Motor neuron (in vitro differentiated cells): ENCODE measurements at places on chromosomes 1 and 21. TPM values are rescaled to one million over a fixed set of nuclear protein-coding genes. Genes with fewer than 3 reads are reported as not detected.
A peak's percentile ranks its signal among the peaks of the same experiment; 100 is the strongest.

DNA sequence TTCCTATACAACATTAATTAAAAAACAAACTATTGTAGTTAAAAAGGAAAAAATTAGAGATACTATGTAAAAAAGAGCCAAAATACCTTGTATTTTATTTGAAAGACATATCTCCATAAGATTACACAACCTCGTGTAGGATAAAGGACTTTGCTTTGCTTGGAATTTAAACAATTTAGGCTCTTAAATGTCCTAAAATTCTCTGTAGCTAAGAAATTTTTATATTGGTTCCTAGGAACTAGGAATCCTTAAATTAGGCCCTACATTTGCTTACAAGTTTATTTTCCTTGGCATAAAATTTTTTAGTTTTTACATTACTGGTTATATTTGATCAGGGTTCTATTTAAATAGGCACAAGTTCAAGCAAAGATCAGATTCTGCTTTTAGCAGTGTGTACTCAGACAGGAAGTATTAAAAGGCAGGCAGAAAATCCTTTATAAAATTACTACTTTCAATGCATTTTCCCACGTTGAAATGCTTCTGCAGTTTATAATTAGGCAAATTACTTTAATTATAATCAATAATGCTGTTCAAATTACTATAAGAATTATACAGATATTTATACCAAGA is 3.4 kb upstream of the ANGPTL3 start:
- ATAC-seq: no peak

DNA sequence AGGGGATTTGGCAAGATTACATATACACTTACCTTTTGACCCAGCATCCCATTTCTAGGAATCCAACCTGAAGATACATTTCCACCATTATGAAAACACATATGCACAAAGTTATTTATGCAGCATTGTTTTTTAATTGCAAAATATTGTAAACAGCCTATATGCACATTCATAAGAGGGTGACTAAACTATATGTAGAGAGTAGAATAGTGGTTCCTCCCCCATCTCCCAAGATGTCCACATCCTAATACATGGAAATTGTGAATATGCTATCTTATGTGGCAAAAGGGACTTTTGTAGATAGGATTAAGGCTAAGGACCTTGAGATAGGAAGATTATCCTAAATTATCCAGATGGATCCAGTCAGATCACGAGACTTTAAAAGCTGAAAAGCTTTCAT is 91.6 kb downstream of the CLEC20A start:
- no peak for ATAC-seq

DNA sequence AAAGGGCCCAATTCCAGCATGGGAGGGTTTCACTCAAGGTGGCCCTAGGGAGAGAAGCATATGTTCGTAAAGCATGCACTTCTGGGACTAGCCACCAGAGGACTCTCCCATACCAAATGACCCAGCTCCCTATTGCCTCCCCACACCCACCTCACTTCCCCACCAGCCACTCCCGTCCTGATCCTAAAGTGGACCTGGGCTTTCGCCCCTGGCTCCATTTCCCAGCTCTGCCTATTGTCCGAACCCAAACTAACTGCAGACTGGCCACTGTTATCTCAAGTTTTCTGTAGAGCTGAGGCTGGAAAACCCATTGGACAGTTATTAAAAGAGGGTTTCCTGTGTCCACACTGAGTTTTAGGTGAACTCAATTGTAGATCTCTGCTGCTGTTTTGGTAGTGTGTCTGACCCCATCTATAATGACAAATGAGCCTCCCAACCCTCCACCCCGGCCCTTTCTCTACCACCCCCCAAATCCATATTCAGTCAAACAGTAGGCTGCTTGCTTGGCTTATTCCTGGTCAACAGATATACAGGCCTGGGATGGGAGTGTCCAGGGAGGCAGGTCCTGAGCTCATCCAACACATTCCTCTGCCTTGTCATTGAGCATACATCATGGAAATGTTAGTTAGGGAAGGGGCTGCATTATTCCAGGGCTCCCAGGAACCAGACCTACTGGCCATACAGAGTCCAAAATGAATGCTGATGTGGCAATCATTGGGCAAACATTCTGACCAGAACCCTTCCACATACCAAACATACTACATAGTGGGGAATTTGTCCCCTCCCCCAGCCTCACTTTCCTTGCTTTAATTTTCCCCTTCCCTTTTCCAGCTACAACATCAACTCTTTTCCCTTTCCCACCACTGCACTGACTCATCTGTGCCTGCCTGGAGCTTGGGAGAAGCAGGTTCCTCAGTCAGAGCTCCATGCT is 59.2 kb downstream of the ABCA4 start:
- ATAC-seq: peak; percentile 96

Gene PRKAA2
- total RNA-seq: 11.1 and 12.4 TPM in 2 replicates

DNA sequence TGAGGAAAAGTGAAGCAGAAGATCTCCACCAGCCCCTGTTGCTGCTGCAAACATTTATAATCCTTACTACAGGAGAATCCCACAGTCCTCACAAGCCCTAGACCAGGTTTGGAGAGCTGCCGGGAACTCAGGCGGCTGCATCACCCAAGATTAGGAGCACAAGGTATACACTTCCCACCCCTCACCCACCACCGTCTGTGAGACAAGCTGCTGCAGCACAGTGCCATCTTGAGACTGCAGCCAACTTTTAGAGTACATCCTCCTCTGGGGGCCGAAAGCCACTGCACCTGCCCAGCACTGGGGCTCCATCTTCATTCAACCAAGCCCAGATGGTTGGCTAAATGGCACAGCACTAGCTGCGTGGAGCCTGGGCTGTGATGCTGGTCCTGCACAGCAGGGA is 13.8 kb downstream of the OLFML3 start:
- no peak for ATAC-seq

DNA sequence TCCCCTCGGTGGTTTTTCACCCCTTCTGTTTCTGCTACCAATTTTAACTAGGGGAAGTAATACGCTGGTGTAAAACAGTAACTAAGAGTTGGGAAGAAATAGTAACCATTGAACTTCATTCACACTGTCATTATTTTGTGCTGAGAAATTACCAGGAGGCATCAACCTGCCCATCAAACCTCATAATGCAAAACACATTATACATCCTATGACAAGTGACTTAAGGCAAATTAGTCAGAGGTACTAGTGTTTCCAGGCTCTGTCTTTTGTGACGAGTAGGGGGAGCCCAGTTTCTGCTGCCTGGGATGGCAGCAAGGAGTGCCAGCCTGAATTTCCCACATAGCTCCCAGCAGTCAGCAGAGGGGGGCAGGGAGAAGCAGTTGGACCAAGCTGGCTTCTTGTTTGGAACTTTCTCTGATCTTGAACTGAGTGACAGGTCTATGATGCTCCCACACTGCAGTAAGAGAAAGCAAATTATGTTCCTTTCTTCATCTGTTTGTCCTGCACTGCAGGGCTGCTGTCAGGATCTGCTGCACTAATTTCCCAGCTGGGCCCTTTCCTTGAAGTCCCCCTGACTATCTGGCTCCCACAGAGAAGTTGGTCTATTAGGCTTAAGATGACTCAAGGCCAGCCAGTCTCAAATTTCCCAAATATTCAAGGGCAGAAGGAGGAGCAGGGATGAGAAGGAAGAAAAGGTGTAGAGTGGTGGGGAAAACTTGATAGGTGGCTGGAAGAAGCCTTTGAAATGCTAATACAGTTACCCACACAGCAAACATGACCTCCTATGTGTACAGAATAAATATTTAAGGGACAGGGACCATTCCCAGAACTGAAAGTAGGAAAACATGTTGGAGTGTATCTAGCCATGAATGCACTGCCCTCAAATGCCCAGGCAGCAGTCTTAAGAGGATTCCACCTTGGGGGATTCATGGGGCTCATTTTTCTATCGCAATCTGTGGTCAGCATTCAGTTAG is 322.8 kb downstream of the SEC16B start:
- no peak for ATAC-seq

- no peak for ATAC-seq
These were observed 63.0 kb downstream of the RHBG start for GRCh38 chr1:156431769-156432668.

Gene ZNF669
- 29.9 and 30.1 TPM in 2 replicates for total RNA-seq
